ENCODE measurements at places on chromosomes 11 and 22.

DNA sequence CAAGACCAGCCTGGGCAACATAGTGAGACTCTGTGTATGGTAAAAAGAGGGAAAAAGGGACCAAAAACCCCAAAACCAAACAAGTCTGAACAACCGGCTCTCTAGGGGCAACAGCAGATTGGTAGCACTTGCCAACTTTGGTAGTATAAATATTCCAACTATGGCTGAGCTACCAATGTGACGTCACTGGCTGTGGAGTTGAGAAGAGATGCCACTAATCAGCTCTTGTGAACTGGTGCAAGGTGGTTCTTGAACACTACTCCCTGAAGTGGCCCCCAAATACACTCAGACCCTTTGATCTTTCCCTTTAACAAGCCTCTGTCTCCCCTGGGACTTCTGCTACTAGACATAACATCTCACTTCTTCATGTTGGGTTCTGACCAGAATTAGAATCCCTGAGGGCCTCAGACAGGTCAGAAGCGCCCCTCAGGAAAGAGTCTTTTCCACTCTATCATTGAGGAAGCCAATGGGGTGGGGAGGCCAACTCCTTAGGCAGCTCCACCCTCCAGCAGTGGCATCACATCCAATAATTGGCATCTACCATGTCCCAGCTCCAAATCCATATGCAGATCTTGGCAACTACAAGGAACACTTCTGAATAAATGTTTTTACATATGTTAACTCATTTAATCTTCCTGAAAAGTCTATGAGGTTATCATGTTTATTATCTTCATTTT is 49.2 kb downstream of the RPL27A start:
- no peak for DNase-seq

GRCh38 chr22:45096256-45096907 is 67.3 kb upstream of the NUP50 start:
- peak; percentile 67 for DNase-seq

DNA sequence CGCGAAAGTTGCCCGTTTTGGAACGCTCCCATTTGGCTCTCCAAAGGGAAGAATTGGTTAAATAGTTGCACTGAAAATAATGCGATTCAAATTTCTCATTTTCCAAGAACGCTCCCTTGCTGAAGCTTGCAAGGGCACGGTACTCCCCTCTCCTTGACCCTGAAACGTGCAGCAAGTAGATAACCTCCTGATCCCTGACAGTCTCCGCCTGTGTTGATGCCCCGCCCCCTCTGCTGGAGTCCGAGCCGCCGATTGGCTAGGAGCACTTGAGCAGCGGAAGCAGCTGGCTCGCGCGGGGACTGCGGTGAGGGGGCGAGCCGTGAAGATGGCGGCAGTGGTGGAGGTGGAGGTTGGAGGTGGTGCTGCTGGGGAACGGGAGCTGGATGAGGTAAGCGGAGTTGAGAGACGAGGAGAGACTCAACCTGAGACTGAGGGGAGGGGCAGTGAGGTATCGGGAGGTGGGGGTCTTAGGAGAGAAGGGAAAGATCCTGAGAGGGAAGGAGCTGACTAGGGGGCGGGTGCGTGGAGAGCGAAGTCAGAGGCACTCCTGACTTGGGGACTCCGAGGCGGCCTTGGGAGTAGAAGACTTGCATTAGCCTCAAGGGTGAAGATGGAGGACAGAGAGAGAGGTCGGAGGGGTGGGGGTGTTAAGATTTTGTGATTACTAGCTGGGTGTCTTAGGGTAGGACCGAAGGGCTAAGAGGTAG is at the start of gene RNF121:
Gene RNF121 (plus strand): TSS at position 310 of the 707 bp plus-strand sequence. CDS start 16 bp downstream, at position 326.
- peak; percentile 98 for DNase-seq

DNA sequence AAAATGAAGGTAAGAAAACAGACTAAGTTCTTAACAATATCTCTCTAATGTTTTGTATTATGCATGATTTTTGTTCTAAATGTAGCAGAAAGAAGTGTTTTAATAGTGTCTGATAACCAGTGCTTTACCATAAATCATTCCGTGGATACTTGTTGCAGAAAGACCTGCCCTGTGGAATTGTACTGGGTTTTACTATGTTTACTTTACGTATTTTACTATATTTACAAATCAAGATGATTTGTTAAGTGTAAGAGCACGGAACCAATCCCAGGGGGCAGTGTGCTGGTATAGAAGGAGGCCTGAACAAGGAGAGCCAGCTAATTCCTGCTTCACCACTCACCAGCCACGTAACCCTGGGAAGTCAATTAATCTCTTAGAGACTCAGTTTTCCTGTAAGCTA is 1.4 kb downstream of the HTR3B start:
- no peak for DNase-seq

- no peak for DNase-seq
These were observed 1.0 kb upstream of the MUC5AC start for GRCh38 chr11:1156506-1157340.

GRCh38 chr11:120977266-120978137 is 46.4 kb upstream of the TBCEL start:
- no peak for DNase-seq

GRCh38 chr11:20861322-20861721 is 191.9 kb downstream of the NELL1 start:
- no peak for DNase-seq
